Right renal pelvis (tissue), 4 donors: ENCODE measurements at places on chromosomes 16 and 17. TPM values are rescaled to one million over a fixed set of nuclear protein-coding genes. Genes with fewer than 3 reads are reported as not detected.
A peak's percentile ranks its signal among the peaks of the same experiment; 100 is the strongest.

GALR2 gene
- polyA plus RNA-seq: 0.14 TPM

KRT222 gene
- polyA plus RNA-seq: 0.09 TPM

SRL gene
- 1.2 TPM for polyA plus RNA-seq

CMTM1 gene
- polyA plus RNA-seq: 6.4 TPM

CRHR1 gene
- polyA plus RNA-seq: 1.6 TPM

MMP2 gene
- polyA plus RNA-seq: 313 TPM

TOM1L1 gene
- polyA plus RNA-seq: 104 TPM

C17orf78 gene
- 0.11 TPM for polyA plus RNA-seq

PTGES3L gene
- polyA plus RNA-seq: 2.2 TPM

KLHL36 gene
- polyA plus RNA-seq: 24.3 TPM

SOX15 gene
- polyA plus RNA-seq: 3.3 TPM

CPHXL2 gene
- polyA plus RNA-seq: not detected

- DNase-seq: no peak
Measured at GRCh38 chr16:27330542-27330941, 16.8 kb downstream of the IL4R start.

DNA sequence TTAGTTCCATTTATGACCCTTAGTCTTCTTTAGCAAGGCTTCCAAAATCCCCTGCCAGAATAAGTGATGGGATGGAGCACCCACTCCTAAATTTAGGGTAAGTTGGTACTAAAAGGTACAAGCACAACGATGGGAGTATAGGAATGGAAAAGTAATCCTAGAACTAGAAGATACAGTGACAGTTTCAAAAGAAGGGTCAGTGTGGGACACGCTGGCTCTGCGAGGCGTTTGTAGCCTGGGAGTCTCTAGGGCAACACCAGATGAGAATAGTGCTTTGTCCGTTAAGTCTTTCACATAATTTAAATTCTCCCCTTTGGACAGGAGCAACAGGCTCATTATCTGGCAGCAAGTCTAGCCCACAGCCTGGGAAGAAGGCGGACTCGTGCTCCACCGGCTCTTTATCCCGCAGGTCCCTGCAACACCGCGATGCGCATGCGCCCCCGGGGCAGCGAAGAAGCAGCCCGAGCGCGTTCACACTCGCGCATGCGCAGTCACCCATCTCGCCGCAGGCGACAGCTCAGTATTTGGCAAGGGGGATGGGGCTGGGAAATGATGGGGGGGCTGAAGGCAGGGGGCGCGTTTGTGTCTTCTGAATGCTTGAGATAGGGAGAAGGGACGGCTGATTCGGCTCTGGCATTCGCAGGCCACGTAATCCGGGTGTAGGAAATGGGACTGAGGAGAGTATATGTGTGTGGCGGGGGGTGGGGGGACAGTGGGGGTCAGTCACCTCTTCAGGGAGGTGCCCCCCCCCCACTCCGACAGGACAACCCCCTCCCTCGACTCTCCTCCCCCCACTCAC is 564 bp downstream of the SPOP start:
- peak; percentile 97 for DNase-seq

- no peak for DNase-seq
Measured at GRCh38 chr16:79595231-79595641, 5.3 kb downstream of the MAF start.

- DNase-seq: no peak
Measured at GRCh38 chr16:52434224-52434623, 112.7 kb downstream of the TOX3 start.

DNA sequence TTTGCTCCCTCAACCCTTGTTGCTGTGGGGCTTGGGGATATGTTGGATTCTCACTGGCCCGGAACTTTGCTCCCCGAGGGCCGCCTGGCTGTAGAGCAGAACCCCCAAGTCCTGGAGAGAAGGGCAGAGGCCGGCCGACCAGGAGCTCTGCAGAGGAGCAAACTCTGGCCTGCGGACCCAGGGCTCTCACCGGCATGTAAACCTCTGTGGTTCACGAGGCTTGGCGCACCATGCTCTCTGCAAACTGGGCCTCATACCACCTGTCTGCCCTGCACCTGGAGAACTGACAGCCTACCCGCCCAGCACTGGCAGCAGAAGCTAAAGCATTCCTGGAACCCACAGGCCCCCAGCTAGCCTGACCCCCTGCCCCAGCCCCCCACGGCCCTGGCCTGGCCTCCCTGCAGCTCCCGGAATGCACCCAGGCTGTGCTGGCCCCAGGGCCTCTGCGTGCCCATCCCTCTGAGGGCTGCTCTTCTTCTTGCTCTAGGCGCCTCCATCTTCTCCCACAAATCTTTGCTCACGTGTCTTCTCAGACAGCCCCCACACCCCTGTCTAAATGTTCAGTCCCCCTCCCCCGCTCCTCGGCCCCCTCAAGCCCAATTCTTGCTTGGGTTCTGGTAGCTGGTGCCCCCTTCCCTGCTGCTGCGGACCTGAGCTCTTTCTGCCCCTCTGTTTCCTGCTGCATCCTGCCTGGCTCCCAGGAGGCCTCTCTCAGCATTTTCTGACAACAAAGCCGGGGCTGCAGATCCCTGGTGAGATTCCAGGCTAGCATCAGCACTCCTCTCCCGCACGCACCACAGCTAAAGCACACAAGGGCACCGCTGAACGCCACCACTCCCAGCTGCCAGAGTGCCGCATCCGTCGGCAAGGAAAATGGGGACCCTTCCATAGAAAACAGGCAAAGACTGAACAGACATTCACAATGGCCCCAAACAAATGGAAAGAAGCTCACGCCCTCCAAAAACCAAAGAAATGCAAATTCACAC is 23.3 kb downstream of the ACTG1 start:
- DNase-seq: no peak

- no peak for DNase-seq
Measured at GRCh38 chr16:79165506-79165905, 435.0 kb downstream of the MAF start.

GRCh38 chr16:1740781-1741490 is 30.4 kb downstream of the NME3 start:
- no peak for DNase-seq

DNA sequence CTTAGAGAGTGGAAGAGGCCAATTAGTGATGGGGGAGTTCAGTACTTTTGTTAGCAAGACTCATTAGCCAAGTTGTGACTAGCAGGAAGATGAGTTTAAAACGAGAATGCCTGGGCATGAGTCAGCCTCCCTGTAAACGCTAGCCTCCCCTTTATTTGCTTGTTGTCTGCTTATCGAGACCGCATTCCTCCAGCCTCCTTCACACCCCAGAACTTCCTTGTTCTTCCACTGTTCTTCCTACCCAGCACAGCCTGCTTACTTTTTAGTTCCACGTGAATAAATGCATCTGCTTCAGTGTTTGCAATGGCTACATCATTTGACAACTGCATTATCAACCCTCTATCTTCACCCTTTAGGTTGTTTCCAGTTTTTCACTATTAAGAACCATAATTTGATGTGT is 20.2 kb upstream of the OR3A1 start:
- DNase-seq: no peak

DNA sequence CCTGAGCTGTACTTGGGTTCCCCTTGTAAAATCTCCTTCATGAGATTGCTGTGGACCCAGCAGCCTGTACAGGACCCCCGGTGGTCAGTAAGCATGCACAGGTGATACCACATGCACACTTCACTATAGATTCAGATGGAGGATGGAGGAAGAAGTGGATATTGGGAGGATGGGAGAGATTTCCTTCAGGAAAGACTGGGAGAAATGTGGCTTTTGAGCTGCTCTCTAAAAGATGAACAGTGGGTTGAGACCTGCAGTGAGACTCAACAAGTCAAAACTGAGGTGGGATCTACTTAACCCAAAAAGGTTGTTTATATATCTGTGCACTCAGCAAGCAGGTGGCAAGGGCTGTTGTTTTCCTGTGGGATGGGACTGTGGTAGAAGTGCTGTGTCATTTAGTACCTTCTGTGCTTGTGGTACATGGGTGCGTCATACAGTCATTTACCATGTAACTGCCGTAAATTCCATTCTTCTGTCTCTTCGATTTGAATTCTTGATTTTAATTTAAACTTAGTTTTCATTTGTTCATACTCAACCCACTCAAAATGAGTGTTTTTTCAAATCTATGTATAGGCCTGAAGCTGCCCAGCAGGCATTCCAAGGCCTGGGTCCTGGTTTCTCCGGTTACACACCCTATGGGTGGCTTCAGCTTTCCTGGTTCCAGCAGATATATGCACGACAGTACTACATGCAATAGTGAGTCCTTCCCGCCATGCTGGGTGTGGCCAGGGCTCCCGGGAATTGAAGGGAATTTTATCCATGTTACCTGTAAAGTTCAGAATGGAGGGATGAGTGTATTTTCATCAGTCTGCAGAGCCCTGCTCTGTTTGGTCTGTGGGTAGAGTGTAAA is 6.9 kb downstream of the HERPUD1 start:
- no peak for DNase-seq

DNA sequence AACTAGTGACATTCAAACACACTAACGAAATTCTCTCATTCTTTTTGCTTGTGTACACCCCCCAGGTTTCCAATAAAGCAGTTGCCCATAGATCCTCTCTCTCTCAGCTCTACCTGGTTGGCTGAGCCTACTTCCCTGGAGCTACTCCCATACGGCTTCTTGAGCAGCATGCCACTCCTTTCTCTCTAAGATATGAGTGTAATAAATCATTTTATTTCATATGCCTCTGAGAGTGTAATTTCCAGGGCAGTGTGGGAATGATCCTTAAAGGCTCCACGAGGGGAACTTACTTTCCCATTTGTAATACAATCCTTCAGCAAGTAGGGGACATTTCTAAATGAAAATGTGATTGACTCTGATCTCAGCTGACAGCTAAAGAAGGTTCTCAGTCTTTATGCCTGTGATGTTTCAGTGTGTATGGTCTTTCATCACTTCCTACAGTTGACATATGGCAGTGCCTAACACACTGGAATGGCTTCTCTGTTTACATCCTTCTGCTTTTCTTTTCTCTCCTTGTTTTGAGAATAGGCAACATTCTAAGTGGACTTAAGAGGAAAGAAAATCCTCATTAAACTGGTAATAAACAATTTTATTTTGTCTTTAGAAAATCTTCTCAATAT is 1194.3 kb upstream of the CDH8 start:
- no peak for DNase-seq

- DNase-seq: no peak
Measured at GRCh38 chr16:54236773-54237172, 49.8 kb downstream of the IRX3 start.

GRCh38 chr16:89117227-89117974 is 23.7 kb downstream of the ACSF3 start:
- DNase-seq: no peak

- DNase-seq: no peak
Measured at GRCh38 chr17:74646231-74646630, 22.7 kb upstream of the CD300E start.

- DNase-seq: no peak
Measured at GRCh38 chr17:49851387-49852291, 3.8 kb upstream of the TAC4 start.

- no peak for DNase-seq
Measured at GRCh38 chr16:85134789-85135142, 22.5 kb upstream of the CIBAR2 start.

- DNase-seq: no peak
Measured at GRCh38 chr16:66926961-66927436, 1.7 kb upstream of the RRAD start.

- no peak for DNase-seq
Measured at GRCh38 chr16:28317040-28317880, 24.9 kb downstream of the SBK1 start.

DNA sequence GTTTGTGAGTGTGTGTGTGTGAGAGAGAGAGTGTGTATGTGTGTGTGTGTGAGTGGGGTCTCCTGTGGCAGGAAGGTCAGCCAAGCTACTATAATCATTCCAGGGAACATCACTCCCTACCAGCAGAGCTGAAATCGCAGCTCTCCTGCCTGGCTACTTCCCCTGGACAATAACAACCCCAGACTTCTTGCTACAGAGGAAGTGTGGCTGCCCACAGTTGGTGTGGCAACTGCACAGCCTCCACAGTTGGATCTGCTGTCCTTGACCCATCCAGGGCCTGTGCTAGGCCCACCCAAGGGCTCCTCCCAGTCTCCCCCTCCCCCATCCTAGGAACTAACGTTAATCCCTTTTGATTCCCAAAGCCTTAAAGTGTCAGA is 1.5 kb downstream of the SLC13A5 start:
- DNase-seq: no peak

DNA sequence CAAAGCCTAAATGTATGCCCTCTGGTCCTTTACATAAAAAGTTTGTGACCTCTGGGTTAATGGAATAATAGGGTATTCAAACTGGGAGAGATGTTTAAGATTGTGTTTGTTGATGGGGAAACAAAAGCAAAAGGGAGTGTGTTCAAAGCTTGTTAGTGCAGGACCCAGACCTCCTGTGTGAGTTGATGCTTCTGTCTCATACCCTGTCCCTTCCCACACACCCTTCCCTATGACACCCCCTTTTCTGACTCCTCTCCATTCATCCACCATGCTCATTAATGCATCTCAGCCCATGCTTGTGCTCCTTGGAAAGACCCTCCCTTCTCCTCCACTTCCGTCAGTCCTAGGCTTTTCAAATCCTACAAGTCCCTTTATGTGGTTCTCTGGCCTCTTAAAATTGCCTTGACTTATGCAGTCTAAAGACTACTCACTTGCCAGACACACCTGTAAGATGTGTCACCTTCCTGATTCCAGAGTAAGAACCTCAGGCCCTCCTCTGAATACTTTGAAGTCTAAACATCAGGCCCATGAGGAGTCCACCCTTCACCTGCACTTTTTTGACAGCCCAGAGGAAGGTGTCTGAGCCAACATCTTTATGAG is 128.0 kb upstream of the CACNG5 start:
- DNase-seq: no peak

- DNase-seq: peak; percentile 53
Measured at GRCh38 chr17:42720996-42721583, 23.8 kb downstream of the EZH1 start.

GRCh38 chr16:73672135-73672534 is 624.2 kb upstream of the ZFHX3 start:
- no peak for DNase-seq

DNA sequence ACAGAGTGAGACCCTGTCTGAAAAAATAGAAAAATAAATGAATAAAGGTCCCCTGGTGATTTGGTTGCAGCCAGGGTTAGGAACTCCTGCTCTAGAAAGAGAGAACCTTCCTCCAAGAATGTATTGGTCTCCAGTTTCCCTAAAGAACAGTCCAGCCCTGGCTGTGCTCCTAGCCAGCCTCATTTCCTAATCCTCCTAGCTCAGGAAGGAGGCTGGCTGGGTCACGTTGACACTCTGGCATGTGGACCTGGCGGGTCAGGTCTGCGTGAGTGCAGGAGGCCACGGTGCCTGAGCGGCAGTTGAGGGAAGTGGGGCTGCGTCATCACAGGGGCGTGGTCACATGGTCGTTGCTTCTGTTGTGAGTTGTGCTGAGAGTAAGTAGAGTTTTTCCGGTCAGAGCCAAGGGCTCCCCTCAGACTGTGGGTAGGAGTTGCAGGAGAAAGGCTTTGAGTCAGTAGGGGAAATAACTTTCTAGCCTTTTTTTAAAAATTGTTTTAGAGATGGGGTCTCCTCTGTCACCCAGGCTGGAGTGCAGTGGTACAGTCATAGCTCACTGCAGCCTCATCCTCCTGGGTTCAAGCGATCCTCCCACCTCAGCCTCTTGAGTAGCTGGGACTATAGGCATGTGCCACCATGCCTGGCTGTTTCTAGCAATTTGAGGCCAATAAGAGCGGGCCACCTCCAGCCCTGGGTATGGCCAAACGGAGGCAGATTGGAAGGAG is 194.0 kb upstream of the CIBAR2 start:
- DNase-seq: no peak
